ENCODE measurements at places on chromosomes 12 and 14.
A peak's percentile ranks its signal among the peaks of the same experiment; 100 is the strongest.

GRCh38 chr14:77923131-77923936 is 123.4 kb downstream of the ADCK1 start:
- no peak for DNase-seq

DNA sequence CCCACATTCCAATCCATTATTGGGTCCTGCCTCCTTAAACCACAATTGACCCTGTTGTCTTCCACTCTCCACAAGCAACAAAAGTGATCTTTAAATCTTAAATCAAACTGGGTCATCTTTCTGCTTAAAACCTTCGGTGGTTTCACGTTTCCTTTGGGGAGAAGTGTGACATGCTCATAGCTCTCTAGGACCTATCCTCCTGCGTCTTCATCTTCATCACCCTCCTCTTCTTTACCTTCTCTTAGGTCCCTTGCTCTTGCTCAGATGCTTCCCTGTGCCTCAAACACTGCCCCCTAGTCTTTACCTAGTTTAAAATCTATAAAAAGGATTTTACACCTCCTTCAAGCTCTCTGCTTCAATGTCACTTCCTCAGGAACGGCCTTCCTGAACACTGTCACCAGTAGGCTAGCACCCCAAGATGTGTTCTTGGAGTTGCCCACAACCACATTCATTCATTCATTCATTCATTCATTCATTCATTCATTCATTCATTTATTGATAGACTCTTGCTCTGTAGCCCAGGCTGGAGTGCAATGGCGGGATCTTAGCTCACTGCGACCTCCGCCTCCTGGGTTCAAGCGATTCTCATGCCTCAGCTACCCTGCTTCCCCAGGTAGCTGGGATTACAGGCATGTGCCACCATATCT is 46.8 kb downstream of the GALNT4 start:
- DNase-seq = no peak

DNA sequence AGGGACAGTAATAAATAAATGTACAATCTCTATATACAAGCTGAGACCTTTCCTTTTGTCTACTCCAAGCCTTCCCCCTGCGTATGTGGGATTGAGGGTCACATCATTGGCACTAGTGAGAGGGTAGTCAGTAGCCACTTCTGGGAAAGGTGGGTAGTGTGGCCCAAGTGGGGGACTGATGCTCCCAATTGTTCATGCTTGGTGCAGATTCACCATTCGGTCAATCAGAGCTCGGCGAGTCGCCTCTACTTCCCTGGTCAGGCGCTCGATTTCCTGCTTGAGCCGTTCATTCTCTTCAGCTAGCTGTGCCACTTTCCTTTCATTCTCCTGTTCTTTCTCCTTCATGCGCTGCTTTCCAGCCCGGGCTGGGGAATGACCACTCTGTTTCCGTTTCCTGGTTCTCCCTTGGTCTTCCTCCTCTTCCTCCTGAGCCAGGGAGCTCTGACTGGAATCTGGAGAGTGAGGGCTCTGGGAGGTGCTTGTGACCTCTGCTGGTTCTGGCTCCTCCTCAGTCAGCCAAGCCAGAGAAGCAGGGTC is 3.6 kb downstream of the DDIT3 start:
- no peak for DNase-seq

GRCh38 chr12:128361400-128361995 is 94.5 kb downstream of the TMEM132C start:
- no peak for DNase-seq

DNA sequence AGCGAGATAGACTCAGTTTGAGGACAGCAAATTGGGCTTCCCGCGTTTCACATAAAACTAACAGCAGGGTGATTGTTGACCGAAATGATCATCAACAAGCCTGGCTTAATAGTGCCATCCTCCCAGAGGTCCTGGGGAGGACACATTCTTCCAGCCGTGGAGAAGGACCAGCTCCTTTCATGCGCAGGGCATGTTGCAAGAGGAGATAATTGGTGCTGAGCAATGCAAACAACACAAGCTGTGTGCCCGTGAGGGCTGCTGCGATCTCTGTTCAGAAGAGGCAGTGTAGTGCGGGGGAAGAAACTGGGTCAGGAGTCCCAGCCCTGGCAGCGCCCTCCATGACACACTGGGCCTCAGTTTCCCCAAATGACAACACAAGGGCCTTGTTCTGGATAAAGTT is 54.3 kb downstream of the CCDC85C start:
- DNase-seq = no peak

DNA sequence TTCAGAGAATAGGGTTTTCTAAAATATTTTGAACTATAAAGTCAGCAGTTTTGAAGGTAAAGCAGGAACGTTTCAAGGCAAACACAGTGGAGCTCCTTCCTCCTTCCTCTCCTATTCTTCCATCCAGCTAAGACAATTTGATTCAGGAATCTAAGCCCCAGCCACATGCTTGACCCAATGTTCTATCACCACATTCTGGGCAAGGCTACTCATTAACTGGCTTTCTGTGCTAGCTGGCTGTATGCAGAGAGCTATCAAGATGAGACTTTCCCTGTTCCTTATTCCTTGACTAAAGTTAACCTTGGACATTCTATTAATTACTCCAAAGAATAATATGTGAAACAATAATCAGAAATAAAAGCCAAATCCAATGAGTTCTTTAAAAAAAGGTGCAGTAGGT is 266.9 kb downstream of the NOVA1 start:
- DNase-seq = no peak

- no peak for DNase-seq
Observed at GRCh38 chr12:64699504-64700115, 59.6 kb downstream of the GNS start.

DNA sequence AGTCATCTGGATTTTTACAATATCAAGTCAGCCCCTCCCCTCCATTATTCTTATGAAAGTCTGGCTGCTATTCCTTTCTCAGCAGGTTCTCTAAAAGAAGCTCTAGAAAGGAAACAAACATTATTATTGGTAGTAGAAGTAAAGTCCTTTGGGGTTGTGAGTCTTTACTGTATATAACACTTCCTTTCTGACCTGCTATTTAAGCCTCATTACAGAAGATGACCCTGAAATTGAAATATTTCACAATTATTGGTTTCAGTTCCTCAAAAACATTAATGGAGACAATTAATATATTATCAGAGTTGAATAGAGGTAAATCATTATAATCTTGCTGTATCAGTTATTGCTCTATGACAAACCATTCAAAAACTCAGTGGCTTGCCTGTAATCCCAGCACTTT is 19.3 kb downstream of the PLEKHA5 start:
- DNase-seq = no peak

DNA sequence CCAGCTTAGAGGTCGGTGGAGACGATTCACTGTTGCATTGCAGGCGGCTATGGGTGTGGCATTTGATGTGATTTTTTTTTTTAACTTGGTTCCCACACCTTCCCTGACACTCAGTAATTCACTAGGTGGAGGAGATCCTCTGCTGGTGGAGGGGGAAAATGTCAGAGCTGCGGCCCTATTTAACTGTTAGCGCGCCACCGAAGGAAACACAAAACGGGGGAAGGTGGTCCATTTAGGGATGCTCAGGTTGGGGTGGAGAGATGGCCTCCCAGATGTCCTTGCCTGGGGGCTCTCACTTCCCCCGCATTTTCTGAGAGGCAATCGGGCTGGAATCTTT is 4.3 kb upstream of the HOXC12 start:
- no peak for DNase-seq

DNA sequence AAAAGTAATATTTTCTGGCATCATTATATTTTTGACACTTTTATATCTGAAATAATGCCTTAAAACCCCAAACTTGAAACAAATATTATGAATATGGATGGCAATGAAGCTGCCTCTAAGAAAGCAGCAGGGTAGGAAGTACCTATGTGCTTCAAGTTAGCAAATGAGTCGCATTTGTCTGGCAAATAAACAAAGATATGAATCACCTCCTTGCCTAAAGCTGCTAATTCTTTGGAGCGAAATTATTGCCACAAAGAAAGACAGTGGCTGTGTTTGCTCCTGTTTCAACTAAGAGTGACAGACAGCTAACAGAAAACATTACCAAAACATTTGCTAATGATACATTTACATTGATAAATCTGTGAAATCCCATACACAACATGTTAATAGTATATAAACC is 854.9 kb downstream of the RPS29 start:
- no peak for DNase-seq

- DNase-seq = no peak
Observed at GRCh38 chr12:95763809-95764253, 26.7 kb downstream of the NTN4 start.

GRCh38 chr14:20631880-20632389 is 9.6 kb downstream of the OR6S1 start:
- DNase-seq = no peak

DNA sequence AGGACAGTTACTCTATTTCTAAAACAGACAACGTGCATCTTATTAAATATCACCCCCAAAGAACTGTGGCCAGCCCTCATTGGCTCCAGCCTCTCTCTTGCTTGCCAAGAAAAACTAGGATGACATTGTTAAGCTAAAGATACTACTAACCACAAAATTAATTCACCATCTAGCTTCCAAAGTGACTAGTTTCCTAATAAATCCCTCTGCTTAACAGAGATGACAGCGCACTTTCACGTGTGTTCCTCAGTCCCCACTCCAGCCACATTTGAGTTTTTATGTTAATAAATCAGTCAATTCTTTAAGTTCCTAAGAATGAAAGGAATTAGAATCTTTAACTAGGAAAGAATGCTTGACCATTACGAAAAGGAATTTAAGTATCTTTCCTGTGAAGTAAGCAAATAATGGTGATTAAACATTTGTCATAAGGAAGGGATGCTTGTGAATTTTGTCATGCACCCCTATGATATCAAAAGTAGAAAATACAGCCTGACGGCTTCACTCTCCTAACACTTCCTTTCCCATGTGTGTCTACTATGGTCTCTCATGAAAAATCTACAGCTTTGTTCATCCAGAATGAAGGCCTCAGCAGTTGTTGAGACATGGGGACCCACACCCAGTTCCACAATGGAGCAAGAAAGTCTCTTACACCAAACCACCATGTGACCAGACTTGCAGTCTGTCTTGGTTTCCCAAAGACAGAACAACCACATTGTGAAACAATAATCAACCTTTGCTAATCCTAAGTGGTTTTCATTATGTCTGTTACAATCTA is 8.1 kb downstream of the CORO1C start:
- DNase-seq = no peak

- no peak for DNase-seq
Observed at GRCh38 chr12:30880061-30880460, 46.5 kb upstream of the TSPAN11 start.

DNA sequence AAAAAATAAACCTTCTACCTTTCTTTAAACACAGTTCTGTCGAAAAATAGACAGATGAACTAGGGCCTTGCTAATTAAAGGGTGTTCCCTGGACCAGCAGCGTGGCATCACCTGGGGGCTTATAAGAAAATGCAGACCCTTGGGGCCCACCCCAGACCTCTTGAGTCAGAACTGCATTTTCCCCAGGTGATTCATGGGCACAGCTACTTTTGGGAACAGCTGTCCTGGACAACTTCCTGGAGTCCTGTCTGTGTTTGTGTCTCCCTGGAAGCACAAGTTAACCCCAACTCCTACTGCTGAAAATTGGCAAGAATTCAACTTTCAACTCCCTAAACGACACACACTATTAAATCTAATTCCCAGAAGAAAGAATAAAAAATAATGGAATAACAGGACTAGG is 17.8 kb downstream of the FBLN5 start:
- no peak for DNase-seq

GRCh38 chr12:108337235-108338223 is 1.6 kb downstream of the CMKLR1 start:
- DNase-seq = peak; percentile 13

- DNase-seq = peak; percentile 36
Observed at GRCh38 chr12:3698218-3698974, 54.5 kb downstream of the CRACR2A start.

GRCh38 chr14:32354716-32355115 is 25.6 kb downstream of the AKAP6 start:
- DNase-seq = no peak

DNA sequence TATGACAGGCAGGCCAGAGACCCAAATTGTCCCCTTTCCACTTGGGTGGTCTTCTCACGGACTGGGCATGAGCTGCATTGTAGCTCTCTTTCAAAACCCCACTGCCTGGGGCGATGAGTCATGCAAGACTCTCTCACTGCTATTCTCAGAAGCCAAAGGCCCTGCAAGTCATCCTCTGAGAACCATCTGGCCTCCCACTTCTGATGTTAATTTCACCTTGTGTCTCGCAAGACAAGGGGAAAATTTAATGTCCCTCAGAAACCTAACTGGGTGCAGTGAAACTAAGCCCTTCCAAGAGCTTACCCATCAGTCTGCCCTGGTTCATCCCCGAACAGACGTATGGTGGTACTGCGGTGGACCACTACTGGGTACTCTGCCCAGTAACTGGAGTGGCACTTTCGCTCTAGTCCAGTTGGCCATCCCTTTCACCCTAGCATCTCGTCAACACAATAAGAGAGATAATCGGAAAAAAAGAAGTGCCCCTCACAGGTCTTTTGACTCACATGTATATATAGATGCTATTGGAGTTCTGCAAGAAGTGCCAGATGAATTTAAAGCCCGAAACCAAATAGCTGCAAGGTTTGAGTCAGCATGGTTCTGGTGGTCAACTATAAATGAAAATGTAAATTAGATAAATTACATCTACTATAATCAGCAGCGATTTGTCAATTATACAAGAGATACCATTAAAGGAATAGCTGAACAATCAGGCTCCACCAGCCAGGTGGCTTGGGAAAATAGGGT is 31.3 kb upstream of the LALBA start:
- no peak for DNase-seq

DNA sequence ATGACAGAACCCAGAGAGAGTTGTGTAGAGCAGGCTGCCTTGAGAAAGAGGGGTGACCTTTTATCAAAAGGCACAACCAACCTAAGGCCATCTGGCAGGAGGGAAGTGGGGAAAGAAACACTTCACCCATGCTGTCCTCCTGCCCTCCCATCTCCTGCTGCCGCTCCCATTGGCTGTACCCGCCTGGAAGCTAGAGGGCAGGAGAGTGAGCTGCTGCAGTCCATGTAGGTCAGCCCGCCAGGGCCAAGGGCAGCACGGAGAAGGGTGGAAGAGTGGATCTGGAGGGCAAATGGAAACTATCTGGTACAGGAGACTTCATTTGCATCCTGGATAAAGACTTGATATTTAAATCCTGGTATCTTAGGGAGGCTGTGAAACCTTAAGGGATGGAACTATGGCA is 11.5 kb upstream of the CABP1 start:
- peak; percentile 5 for DNase-seq

- DNase-seq = no peak
Observed at GRCh38 chr14:73339206-73339605, 101.9 kb downstream of the PAPLN start.

DNA sequence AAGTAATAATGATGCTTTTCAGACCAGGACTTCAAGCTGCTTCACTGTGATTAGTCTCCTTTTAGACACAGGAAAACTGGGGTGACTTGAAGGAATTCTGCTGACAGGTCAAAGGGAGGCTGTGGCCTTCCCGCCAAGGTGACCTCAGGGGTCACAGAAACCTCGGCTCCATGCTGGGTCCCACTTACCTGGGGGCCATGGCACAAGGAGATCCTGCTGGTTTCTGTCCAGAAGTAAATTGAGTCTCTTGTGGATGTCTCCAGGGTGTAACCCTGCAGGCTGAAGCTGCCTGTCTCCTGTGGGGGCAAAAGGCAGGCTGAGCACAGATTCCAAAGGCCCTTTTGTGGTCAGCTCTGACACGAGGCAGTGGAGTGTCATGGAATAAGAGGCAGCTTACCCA is 138.7 kb upstream of the MED13L start:
- DNase-seq = no peak

Measured in NCI-H1694 (cell line).